Kidney glomerular epithelial cell (primary cell): ENCODE measurements at places on chromosomes 7 and 10.

DNA sequence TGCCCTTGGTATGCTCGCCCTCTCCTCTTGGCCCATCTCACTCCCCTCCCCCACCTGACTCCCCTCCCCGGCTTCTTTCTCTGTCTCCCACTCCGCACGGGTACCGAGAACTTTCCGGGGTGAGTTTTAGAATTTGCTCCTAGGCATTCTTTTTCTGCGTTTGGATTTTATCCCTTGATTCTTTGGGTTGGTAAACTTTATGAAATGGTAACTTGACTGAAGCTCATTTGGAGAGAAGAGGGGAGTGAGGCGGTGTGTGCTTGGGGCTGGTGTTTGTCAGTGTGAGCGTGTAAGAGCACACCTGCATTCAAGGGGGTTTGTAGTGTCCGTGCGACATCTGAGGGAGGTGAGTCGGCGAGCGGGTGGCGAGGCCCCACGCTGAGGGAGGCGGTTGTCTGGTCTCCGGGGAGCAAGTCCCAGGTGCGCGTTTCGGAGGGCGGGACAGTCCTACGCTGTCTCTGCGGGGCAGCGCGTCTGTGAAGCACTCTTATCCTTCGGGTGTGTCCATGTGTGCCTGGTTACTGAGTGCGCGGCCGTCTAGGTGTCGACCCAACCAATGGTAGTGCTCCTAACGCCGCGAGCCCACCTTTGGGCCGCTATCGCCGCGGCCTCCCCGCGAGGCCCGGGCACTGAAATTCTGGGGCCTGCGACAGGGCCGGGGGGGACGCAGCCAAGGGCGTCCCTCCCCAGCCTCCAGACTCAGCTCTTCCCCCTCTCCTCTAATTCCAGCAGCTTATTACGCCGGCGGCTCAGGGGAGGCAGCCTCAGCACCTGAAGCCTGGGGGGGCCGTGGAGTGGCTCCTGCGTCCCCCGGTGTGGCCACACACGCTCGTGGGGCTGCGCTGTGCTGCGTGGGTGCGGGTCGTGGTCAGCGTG, 2.6 kb upstream of the ZNF503 start:
- DNase-seq, result no peak

- peak; percentile 83 for DNase-seq
Measured at GRCh38 chr7:55073976-55074528, 55.2 kb downstream of the EGFR start.

DNA sequence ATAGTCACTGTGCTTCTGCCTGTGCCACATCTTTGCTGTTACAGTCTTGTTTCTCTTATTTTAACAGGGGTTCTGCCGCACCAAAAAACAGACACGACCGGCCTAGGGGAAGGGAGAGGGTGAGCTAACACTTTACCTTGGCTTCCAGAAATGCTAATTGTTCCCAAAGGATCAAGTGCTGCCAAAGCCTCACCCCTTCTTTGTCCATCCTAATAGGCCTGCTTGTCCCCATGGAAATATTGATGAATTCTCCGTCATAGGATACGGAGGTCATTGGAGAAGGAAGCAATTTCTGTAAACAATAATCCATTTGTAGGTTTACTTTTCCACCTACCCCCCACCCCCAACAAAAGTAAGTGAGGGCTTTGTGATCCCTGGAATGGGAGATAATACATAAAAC, 567.3 kb downstream of the KCNMA1 start:
- DNase-seq, result no peak

- DNase-seq, result peak; percentile 73
Measured at GRCh38 chr10:124176349-124177179, 83.2 kb upstream of the CHST15 start.

GRCh38 chr10:613271-614138, 76.0 kb downstream of the DIP2C start:
- DNase-seq, result no peak

DNA sequence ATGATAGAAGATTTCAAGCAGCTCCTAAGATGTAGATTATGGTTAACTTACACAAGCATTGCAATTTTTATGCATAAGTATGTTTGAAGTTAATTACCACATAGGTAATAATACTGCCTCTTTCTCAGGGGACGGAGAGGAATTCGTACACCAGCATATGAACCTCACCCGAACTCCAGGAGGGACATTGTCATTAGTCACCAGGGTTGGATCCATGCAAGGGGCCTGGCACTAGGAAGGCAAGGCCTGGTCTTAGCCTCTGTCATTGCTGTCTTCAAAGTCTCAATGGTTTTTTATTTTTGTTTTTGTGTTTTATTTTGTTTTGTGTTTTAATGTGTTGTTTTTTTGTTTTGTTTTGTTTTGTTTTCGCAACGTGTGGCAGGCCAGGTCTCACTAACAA, 145.6 kb upstream of the PPP2R2D start:
- no peak for DNase-seq

GRCh38 chr10:99920901-99921300, 88.8 kb downstream of the DNMBP start:
- DNase-seq, result no peak

DNA sequence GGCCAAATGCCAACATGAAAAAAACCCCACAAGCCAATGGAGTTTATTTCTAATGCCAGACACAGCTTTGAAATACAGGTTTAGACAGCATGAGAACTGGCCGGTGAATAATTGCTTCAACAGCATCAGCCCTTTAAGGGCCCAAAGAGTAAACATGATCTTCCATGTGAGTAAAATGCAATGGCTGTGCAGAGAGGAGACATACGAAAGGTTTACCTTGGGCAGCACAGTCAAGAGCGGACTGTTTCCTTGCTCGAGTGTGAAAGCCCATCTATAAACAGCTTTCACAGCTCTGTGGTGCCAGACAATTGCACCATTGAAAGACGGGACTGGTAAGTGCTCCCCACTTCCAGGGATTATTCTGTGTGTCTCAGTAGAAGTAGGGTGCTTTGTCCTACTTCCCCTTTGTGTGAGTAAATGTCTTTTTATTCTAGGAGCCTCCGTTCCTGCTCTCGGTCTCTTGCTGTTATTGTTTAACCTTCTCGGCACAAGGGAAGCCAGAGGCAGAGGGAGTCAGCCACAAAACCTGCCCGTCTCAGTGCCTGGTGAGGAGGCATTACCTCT, 77.8 kb upstream of the KAT6B start:
- DNase-seq, result no peak

- DNase-seq, result no peak
Measured at GRCh38 chr7:4638781-4639575, 43.1 kb upstream of the FOXK1 start.

DNA sequence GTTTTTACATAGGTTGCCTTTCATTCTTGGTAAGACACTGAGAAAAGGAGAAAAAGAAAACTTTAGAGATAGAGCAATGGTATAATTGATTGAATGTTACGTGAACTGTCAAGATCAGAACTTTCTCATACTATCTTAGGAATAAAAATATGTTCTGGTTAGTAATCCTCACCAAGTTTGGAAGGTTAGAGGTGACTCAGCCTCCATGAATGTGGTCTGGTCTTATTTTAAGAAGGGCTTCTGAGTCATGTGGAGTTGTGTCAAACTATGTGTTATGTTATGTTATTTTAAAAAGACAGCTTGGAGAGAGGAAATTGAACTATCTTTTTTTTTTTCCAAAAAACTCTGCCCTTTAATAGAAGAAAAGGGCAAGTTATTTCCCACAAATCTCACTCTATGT, 458.6 kb upstream of the KLF6 start:
- DNase-seq, result peak; percentile 92

DNA sequence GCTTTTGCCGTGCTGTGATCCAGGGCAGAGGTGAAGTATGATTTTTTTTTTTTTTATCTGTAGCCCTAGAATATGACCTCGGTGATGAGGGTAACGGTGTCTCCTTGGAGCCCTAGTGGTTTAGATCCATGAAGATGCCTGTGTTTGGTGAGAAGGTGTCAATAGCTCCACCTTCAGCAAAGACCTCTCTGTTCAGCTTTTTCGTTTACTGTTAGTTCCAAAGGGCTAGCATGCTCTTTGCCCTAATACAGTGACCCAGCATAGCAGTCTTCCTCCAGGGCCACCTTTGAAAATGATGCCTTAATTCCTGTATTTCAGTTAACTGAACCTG, 746 bp upstream of the MRPS16 start:
- DNase-seq, result no peak

GRCh38 chr7:132430861-132431822, 145.1 kb downstream of the PLXNA4 start:
- no peak for DNase-seq

- DNase-seq, result no peak
Measured at GRCh38 chr7:77536017-77536412, 1.1 kb upstream of the PTPN12 start.

DNA sequence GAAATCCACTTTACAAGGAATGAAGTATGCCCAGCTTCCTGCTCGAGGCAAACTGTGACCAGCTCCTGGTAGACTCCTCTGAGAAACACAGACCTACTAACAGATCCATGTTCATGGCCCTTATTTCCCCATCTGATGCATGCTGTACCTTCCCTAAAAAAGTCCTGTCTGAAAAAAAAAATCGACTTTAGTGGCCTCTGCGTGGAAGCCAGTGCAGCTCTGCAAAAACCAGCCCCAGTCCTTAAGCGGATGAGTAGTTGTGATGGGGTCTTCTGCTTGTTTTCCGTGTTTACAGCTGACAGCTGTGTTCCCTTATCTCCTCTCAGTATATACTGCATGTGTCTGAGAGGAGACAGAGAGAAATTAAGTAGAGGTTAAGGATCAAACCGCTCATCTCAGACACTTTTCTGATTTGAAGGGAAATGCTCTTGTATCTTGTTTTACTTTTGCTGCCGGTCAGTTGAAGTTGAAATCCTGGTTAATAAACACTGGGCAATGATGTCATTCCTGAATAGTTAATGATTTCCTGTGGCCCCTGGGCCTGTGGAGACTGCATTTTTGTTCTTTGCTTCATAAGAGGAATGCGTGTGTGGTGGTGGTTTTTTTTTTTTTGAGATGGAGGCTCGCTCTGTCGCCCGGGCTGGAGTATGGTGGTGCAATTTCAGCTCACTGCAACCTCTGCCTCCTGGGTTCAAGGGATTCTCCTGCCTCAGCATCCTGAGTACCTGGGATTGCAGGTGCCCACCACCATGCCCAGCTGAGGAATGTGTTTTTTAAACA, 67.6 kb downstream of the DOCK1 start:
- DNase-seq, result peak; percentile 94

- no peak for DNase-seq
Measured at GRCh38 chr7:2497500-2498336, 21.5 kb upstream of the GRIFIN start.

GRCh38 chr10:114577133-114577532, 80.9 kb downstream of the ABLIM1 start:
- peak; percentile 9 for DNase-seq

GRCh38 chr10:12768156-12769100, 233.1 kb downstream of the CCDC3 start:
- DNase-seq, result peak; percentile 65

- DNase-seq, result no peak
Measured at GRCh38 chr7:127882313-127882920, 148.8 kb downstream of the LRRC4 start.

- DNase-seq, result peak; percentile 28
Measured at GRCh38 chr10:91349381-91349780, 60.8 kb upstream of the HECTD2 start.

- no peak for DNase-seq
Measured at GRCh38 chr10:3978761-3979160, 193.8 kb upstream of the KLF6 start.

DNA sequence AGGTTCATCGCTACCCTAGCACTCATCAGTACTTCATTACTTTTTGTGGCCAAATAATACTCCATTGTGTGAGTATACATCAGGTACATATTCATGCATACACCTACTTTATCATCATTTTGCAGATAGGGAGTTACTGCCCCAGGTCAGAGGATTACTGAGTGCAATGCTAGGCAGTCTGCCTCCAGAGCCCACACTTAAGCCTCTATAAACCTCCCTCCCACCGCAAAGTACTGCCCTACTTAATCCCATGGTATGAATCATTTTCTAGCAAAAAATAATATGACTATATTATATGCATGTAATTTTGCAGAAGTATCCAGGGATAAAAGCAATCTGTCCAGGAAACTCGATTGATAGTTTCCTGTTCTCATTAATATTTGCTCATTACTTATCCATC, 194.3 kb downstream of the GRID1 start:
- DNase-seq, result no peak

GRCh38 chr10:80871083-80871482, 333.4 kb downstream of the SH2D4B start:
- no peak for DNase-seq

DNA sequence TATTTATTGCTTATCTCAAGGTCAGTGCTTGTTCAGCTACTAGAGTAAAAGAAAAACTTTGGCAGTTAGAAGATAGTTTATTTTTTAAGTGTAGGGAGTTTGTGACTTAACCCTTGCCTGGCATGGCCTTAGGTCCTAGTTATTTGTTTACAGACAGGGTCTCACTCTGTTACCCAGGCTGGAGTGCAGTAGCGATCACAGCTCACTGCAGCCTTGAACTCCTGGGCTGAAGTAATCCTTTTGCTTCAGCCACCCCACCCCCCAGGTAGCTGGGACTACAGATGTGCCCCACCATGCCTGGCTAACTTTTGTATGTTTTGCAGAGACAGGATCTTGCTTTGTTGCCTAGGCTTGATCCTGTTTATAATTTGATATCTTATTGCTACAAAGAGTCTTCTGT, 4.2 kb downstream of the ANLN start:
- no peak for DNase-seq

DNA sequence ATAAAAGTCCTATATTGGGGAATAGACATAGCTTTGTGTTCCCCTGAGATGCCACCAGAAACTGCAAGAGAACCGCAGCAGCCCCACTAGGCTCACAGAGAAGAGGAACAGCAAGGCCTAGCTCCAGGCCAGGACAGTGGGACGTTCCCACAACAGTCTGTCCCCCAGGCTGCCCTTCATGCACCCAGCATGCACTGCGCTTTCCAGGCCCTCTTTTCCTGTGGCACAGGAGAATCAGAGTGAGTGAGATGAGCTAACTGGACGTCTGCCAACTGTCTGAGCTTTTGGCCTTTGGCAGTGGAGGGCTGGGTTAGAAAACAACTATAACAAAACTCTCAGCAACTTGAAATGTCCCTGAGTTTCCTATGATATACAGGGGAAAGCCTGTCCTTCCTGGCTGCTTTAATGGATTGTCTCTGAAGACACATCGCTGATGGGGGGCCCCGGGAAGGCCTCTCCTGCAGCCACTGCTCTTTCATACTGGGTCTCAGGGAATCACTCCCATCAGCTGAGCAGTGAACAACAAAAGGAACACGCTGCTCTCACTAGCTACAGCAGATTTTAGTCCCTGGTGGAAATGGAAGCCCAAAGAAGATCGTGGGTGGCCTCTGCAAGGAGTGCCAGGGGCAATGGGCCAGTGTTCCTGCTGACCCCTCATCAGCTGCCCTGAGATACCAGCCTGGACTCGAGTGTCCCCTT, 53.5 kb downstream of the PODXL start:
- DNase-seq, result peak; percentile 28

DNA sequence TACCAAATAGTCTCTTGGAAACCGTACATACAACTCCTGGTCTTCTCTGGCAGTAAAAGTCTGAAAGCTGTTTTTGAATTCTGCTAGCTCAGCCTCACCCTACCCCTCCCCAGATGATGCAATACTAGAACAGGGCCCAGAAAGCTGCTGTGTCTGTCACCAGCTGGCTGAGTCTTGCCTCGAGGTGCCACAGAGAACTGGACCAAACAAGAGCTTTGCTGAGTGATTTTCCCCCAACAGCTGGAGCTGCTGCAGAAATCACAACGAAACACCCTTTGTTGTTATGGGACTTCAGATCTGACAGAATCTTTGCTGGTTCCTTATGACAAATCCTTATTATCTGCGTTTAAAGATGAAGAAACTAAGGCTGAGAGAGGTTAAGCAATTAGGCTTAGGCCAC, 134.1 kb downstream of the SPAG6 start:
- DNase-seq, result no peak
